ENCODE measurements at places on chromosomes 6 and 20. TPM values are rescaled to one million over a fixed set of nuclear protein-coding genes. Genes with fewer than 3 reads are reported as not detected.

The TEAD3 gene
- polyA plus RNA-seq = 126 TPM

The ZKSCAN3 gene
- polyA plus RNA-seq = 3.1 TPM

The TPD52L1 gene
- polyA plus RNA-seq = 160 TPM

The COL11A2 gene
- polyA plus RNA-seq = 0.30 TPM

The SPAG4 gene
- polyA plus RNA-seq = 4.9 TPM

The HSF2 gene
- 14.6 TPM for polyA plus RNA-seq

The C6orf62 gene
- polyA plus RNA-seq = 38.1 TPM

The PGC gene
- polyA plus RNA-seq = not detected

The OR2H1 gene
- polyA plus RNA-seq = not detected

The MDFI gene
- 20.6 TPM for polyA plus RNA-seq

The GID8 gene
- 21.4 TPM for polyA plus RNA-seq

The GSTA2 gene
- not detected for polyA plus RNA-seq

The MOG gene
- polyA plus RNA-seq = not detected

The NRSN1 gene
- polyA plus RNA-seq = 0.73 TPM

The GTSF1L gene
- not detected for polyA plus RNA-seq

The NOL4L gene
- 11.5 TPM for polyA plus RNA-seq

The CDSN gene
- not detected for polyA plus RNA-seq

DNA sequence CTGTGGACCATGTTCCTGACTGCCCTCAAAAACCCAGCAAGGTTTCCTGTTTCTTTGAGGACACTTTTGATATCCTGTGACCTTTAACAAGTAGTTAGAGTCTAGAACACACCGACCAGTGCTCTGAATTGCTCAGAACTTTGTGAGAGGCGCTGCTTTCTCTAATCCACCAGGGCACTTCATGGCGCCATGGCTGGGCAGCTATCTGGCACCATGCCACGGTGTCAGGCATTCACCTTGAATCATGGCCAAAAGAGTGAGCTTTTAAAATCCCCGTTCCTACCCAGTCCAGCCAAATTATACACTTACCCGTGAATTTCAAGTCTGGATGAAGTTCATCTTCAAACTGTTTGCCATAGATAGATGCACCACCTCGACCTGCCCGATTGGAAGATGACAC, 17.0 kb upstream of the CPNE5 start:
- DNase-seq = no peak

DNA sequence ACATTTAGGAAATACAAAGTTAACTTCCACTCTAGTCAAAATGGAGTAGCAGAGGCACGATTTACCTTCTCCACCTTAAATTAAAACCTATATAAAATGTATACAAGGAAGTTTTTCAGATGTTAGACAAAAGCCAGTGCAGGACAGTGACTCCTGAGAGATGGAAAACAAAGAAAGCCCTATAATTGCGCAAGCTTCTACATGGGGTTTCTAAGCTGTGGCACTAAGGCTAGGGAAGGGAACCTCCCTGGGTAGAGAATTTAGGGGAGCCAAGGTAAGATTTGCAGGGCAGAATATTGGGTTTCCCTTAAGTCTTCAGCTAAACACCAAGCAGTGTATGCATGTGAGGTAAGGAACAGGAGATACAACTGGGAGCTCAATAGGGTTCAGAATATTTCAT, 18.5 kb upstream of the ZC3H12D start:
- no peak for DNase-seq

DNA sequence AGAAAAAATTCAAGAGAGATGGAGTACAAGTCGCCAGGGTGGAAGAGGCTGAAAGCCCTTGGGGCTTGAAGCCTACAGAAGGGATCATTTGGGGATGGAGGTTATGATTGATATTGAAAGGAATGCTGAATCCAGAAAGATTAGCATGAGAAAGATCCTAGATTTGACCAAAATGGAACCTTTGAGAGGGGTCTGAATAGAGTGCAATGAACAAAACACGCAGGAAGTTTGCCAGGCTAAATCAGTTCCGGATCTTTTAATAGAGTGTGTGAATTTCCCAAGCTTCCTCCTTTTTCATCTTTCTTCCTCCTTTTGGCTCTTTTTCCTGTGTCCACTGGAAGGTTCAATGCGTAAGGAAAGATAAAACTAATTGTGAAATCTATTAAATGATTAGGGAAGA, 15.3 kb downstream of the IPCEF1 start:
- DNase-seq = no peak

GRCh38 chr6:37050045-37050853, 44.8 kb downstream of the FGD2 start:
- no peak for DNase-seq

DNA sequence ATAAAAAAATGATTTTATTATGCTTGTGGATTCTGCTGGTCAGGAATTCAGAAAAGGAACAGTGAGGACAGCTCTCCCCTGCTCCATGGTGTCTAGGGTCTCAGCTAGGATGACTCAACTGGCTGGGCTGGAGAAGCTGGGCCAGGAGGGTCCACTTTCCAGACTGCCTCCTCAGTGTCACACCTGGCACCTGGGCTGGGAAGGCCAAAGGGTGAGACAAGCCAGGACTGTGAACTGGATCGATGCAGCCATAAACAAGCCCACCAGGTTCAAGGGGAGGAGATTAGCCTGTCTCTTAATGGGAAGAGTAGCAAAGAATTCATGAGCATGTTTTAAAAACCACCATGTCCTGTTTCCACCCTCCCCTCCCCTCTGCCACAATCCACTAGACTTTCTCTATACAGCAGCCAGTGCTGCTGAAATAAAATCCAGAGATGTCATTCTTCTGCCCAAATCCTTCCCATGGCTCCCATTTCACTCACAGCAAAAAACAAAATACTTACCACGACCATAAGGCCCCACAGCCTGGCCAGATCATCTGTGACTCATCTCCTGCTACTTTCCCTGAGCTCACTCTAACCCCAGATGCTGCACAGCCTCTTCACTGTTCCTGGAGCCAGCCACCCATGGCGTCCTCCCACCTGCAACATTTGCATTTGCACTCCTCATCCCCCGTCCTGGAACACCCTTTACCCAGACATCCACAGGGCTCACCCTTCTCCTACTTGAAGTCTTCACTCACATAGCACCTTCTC, 13.8 kb downstream of the SPTLC3 start:
- no peak for DNase-seq

GRCh38 chr20:48877304-48877703, 44.2 kb upstream of the ARFGEF2 start:
- DNase-seq = no peak

DNA sequence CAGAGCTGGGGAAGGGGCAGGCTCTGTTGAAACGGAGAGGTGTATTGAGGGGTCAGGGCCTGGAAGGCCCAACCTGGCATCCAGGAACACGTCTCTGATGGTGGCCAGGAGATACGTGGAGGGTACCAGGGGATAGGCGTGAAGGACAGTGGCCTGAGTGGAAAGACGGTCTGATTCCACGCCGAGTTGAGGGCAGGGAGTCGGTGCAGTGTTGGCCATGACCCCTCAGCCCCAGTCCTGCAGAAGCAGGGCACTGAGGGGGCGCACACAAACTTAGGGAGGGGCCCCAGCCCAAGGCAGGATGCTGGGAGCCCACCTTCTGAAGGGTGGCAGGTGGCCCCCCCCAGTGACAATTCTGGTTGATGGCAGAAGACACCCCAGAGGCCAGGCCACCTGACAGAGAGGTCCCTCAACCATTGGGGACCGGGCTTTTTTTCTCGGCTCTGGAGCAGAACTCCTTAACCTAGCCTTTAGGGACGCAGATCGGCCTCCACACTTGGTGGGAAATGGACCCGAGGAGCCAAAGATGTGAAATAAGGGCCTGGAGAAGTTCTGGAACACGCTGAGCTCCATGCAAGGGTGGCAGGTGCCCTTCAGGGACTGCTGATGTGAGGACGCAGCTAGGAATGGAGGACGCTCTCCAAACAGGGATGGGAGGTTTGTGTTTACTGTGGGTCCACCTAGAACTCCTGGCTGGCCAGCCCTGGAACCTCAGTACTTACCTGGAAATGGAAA, 91.0 kb downstream of the TMEM242 start:
- DNase-seq = no peak

DNA sequence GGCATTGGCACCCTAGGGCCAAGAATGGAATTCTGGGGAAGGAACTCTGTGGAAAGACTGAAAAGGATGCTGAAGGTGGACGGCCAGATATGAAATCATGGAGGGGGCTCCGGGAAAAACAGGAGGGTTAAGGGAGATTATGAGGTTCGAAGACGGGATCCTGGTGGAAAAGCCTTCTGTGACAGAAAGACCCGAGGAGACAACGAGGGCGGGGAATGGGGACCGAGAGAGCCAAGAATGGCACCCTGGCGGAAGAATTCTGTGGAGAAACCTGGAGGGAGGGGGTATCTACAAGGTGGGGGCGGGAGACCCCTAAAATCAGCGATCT, 426 bp downstream of the TRMT6 start:
- no peak for DNase-seq

DNA sequence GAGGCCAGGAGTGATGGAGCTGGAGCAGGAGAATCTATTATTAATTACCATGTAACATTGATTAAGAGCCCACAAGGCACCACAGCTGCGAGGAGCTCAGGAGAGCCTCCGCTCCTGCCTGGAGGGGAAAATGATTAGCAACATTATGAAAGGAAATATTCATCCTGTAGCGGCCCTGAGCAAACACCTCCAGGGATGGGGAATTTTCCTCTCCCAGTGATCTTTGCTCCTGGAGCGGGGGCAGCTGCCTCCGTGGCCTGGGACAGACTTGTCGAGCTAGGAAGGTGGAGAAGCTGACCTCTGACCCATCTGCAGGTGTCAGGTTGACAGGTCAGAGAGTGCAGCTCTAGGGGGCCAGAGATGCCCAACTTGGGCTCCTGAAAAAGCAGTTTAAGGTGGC, 40.1 kb upstream of the SIRPA start:
- no peak for DNase-seq

- no peak for DNase-seq
Measured at GRCh38 chr20:58482416-58482815, 32.8 kb downstream of the APCDD1L start.

- no peak for DNase-seq
Measured at GRCh38 chr6:139965393-139965792, 590.9 kb upstream of the CITED2 start.

GRCh38 chr6:135703007-135703406, 148.5 kb upstream of the PDE7B start:
- no peak for DNase-seq

DNA sequence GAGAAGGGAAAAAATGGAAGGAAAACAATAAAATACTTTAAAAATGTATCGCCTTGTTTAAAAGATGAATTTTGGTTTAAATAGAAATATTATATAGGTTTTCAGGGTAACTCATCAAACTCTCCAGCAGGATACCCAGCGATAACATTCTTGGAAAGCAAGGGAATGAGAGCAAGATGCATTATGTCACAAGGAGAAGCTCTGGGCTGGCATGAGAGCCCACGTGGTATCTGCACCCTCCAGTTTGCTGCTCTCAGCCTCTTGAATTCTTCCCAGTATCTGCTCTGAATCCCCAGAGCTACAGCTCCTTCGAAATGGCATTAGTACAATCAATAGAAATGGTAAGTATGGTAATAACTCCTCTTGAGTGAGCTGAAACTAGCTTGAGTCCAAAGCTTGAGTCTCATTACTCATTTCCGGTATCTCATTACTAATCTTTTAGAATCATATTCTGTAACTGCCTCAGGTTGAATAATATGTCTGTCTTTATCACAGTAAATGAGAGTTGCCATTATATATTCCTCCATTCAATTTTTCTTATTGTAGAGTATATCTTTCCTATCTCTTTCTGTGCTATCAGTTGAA, 4.9 kb upstream of the TMEM242 start:
- no peak for DNase-seq

- DNase-seq = no peak
Measured at GRCh38 chr20:39795401-39796272, 833.5 kb downstream of the DHX35 start.

GRCh38 chr6:119979862-119980261, 630.3 kb upstream of the MAN1A1 start:
- DNase-seq = no peak

- no peak for DNase-seq
Measured at GRCh38 chr6:28600245-28600644, 74.6 kb downstream of the GPX5 start.

DNA sequence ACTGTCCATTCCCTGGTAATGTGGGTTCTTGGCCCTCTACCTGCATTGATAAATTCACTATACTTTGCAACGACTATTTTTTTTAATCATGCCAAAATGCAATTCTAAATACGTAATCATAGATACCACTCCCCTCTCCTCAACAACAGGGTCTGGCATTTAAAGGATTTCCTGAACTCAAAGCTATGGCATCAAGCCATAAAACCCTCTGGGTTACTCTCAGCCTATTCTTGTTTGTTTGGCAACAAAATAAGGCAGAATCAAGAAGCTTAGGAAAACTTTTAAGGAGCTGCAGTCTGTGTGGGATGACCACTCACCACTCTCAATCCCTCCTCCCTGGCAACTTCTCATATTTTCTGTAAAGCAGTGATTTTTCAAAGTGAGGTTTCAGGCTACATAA, 669.9 kb upstream of the ID4 start:
- DNase-seq = no peak

DNA sequence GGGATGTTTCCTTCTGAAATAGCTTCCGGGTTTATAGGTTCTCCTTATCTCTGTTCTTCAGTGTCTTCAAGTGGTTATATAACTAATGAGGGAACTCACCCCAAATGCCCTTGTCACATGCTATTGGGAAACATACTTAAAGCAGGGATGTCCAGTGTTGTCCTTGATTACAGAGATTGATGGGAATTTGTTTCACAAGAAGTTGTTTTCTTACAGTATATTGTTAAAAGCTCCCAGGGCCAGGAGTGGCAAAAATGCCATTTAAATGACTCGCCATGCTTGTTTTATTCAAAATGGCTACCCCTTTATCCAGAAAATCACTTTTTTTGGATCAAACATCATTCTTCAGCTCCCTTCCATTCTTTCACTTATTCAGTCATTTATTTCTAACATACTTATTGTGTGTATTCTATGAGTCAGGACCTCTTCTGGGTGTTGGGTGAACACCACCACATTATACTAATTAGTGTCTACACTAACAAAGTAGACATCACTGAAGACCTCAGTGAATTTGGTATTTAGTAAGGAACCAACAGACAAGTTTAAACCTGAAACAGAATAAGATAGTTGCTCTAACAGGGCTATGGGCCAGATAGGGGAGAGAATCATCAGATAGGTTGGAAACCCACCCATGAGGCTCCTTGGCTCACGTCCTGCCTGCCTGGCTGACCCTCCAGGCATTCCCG, 791.1 kb downstream of the MAFB start:
- DNase-seq = no peak

- peak; percentile 25 for DNase-seq
Measured at GRCh38 chr6:114051031-114051430, 80.1 kb upstream of the HDAC2 start.

DNA sequence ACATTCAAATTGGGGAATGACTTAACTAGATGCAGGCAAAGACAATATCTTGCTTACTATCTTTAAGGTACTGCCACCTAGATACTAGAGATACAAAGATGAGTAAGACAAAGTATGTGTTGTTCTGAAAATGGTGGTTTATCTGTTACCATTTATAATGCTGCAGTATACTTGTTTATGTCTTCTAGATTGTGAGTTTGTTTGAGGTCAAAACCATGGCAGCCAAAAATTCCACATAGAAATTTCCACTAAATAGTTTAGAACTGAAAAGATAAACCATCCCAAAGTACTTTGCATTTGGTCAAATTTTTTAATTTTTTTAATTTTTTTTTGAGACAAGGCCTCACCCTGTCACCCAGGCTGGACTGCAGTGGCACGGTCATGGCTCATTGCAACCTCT, 150.8 kb downstream of the SOX4 start:
- no peak for DNase-seq
